NCI-H2107 (cell line): ENCODE measurements at places on chromosomes 7 and 10.

DNA sequence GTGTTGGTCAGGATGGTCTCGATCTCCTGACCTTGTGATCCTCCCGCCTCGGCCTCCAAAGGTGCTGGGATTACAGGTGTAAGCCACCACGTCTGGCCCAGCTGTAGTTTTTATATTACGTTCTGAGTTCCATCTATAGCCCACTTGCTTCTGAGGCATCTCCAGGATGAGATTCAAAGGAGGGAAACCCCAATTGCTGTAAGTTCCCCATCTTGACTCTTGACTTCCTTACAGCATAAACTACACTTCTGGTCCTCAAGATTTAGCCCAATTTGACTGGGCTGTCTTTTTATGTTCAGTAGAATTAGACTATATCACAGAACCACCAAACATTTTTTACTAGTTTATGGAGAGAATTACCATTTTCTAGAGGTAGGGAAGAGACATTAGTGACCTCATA is 44.3 kb downstream of the CCM2 start:
- DNase-seq, result no peak

DNA sequence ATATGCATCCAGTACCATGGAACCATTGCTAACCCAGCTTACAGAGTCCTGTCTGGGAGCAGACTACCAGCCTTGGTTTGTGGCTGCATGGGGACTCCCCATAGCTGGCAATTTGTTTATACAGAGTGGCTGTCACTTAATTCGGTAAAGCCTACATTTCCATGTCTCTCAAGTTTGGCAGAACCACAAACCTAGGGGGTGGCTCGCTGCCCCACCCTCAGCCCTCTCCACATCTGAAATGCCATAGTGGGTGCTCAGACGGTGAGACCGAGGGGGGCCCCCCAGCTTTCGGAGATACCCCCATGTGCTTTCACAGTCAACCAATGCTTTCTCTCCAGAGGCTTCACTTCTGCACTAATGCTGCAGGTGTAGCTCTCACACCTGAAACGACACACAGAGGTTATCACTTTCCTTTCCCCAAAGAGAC is 75.5 kb upstream of the KAT6B start:
- no peak for DNase-seq

DNA sequence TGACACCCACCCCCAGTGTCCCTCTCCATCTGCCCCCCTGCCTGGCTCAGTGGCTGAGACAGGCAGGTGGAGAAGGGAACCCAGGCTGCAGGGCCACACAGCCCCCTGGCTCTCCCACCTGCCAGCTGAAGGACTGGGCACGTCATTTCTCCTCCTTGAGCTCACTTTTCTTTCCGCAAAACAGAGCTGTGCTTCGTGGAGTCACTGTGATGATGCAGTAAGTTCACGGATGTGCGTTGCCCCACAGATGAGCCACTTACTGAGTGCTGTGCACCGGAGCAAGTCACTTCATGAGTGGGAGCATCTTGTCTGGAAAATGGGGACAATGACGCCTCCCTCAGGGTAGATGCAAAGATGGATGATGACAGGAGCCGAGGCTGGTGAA is 2.7 kb downstream of the OPN4 start:
- no peak for DNase-seq

DNA sequence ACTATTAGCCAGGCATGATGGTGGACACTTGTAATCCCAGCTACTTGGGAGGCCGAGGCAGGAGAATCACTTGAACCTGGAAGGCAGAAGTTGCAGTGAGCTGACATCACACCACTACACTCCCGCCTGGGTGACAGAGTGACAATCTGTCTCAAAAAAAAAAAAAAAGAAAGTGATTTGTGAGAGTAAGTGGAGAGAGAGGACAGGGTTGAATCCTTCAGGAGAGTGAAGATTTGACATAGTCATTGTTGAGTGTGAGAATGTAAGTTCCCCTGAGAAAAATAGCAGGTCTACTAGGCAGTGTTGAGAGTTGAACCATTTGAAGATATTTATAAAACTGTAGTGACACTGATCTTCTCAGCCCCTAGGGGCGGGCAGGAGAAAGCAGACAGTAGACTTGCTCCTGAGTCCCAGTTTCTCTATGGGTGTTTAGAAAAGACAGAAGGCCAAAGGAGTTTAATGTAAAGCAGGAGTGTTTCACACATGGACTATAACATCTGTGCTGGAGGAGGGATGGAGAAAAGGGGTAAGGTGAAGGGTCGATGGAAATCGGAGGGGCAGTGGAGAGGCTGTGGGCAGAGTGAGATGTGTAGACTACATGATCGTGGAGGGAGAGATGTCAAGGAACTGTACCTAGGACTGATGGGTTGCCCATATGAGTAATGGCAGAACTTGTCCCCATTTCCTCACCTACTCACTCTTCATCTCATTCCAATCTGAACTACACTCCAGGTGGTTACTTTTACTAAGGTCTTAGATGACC is 13.7 kb upstream of the LAMB4 start:
- DNase-seq, result no peak

DNA sequence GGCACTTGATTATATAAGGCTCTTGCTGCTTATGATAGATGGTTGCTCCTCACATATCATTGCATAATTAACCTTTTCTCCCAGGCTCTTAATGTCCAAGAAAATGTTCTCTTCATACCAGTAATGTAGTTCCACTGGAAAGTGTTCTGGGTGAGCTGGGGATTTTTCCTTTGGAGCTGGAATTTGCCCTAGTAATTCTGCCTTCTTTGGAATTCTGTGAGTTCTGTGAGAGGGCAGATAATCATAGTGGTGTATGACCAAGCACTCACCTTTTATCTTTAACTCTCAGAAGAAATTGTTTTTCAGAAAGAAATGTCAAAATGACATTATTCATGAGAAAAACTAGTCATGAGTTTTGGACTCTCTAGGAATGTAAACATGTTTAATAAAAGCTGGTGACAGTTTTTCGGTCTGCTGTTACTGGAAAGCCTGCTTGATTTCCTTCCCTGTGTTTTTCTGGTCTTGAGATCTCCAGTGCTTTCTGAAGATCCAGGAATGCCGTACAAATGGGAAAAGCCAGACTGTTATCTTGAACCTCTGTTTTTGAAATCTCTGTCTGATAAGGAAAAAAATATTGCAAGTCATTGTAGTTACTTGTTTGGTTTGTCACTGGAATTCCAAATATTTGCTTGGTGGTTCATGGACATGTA is 148.3 kb upstream of the PRPS1L1 start:
- DNase-seq, result no peak

- DNase-seq, result no peak
Measured at GRCh38 chr10:113264333-113265131, 288.3 kb upstream of the HABP2 start.

DNA sequence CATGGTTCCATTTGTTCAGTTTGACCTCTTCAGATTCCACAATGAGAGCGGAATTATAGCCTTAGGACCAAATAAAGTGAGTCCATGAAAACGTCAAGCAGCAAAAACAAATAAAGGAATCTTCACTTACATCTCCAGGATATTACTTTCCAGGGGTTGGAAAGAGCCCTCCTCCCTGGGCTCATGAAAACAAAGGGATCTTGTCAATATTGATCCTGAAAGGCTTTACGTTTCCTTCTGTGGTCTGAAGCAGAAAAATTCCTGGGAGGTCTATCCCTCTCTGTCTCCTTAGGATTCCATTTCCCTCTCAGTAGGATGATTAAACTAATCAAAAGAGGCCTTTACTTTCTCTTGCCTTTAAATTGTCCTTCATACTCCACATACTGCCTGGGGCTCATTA is 293.5 kb downstream of the GPAM start:
- no peak for DNase-seq

- no peak for DNase-seq
Measured at GRCh38 chr10:69646185-69647060, 16.4 kb downstream of the FAM241B start.

GRCh38 chr10:125782054-125782453 is 6.4 kb upstream of the MMP21 start:
- no peak for DNase-seq

GRCh38 chr7:135277161-135277560 is 43.5 kb downstream of the STRA8 start:
- no peak for DNase-seq
